ENCODE measurements at places on chromosomes 1 and 21. TPM values are rescaled to one million over a fixed set of nuclear protein-coding genes. Genes with fewer than 3 reads are reported as not detected.

The C1QB gene
- total RNA-seq = 0.53 TPM

The TMEM269 gene
- total RNA-seq = 0.20 TPM

The PTAFR gene
- 0.58 TPM for total RNA-seq

The PRR9 gene
- not detected for total RNA-seq

The EPHA2 gene
- total RNA-seq = not detected

The SLC35D1 gene
- 17.0 TPM for total RNA-seq
